ENCODE measurements at places on chromosomes 5 and 9. TPM values are rescaled to one million over a fixed set of nuclear protein-coding genes. Genes with fewer than 3 reads are reported as not detected.
A peak's percentile ranks its signal among the peaks of the same experiment; 100 is the strongest.

The HTR4 gene
- 3.8 TPM for total RNA-seq

The MRPL50 gene
- total RNA-seq, result 12.1 TPM

The OCLN gene
- total RNA-seq, result 152 TPM

The C9 gene
- total RNA-seq, result 1.0 TPM

The MYMK gene
- not detected for total RNA-seq

The PCDHB14 gene
- total RNA-seq, result 9.4 TPM

The PCDHA1 gene
- total RNA-seq, result 0.06 TPM

GRCh38 chr5:92907938-92908606 lies 672.9 kb downstream of the NR2F1-AS1 start:
- DNase-seq, result no peak

GRCh38 chr5:140423609-140424008 lies 22.0 kb downstream of the ANKHD1 start:
- no peak for DNase-seq

- DNase-seq, result no peak
These were observed 501.0 kb downstream of the GADD45G start for GRCh38 chr9:90105773-90106172.

- DNase-seq, result no peak
These were observed 30.7 kb downstream of the CYLC2 start for GRCh38 chr9:103025796-103026195.

DNA sequence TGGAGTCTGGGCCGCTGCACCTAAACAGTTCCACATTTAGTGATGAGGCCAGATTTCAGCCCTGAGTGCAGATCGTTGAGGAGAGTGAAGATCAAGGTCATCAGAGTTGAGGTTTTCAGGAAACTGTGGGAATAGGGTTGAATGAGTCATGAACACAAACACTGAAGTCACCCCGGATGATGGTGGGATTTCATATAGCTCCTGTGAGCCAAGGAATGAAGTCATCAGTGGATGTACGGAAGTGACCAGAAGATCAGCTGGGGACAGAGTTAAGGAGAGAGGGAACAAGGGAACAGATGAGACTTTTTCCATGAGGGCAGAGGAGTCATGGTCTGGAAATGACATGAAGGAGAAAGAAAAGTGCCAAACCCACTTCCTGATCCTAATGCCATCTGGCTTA lies 36.5 kb downstream of the PALM2AKAP2 start:
- DNase-seq, result no peak

GRCh38 chr9:107190061-107190935 lies 92.8 kb upstream of the RAD23B start:
- no peak for DNase-seq

DNA sequence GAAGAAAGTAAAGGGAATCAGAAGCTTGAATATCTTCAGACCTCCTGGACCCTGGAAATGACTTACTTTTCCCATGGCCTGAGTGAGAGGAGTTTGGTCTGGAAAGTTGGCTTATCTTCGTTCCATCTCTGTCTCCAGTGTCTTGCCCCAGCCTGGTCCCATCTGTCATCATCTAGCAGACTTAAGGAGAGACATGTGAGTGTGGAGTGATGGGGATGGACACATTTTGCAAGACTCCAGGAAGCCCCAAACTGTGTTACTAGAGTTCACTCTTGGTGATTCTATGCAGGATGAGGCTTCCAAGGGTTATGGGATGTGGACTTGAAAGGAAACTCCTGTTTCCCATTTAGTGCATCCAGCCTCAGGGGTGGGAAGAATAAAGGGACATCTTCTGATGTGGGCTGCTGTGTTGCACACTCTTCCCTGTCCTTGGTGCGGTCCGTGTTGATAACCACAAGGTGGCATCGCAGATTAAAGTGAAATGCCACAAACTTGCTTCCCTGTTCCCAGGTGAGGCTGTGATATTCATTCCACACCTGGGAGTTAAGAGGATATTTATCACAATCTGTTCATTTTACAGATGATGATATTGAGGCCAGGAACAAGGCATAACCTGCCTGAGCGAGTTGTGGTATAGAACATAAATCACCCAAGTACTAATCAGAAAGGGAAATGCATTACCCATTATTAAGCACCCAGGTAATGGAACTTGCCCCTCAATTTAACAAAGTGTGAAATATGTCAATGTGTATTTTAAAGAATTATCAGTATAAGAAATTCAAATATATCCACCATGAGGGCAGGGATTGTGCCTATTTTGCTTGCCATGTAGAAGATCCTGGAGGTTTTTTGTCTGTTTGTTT lies 269.9 kb upstream of the PAPPA start:
- DNase-seq, result peak; percentile 27

DNA sequence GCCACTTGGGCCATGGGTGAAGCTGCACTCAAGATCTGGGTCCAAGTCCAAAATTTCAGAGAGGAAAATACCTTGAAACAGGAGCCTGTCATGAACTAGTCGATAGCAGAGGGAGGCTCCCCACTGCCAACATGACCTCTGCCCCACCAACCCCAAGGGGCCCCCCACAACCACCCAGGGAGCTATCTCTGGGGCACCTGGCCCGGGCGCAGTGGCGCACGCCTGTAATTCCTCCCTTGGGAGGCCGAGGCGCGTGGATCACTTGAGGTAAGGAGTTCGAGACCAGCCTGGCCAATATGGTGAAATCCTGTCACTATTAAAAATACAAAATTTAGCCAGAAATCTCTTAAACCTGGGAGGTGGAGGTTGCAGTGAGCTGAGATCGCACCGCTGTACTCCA lies 20.1 kb upstream of the HMCN2 start:
- no peak for DNase-seq

GRCh38 chr9:4743131-4743875 lies 2.3 kb upstream of the AK3 start:
- DNase-seq, result no peak

DNA sequence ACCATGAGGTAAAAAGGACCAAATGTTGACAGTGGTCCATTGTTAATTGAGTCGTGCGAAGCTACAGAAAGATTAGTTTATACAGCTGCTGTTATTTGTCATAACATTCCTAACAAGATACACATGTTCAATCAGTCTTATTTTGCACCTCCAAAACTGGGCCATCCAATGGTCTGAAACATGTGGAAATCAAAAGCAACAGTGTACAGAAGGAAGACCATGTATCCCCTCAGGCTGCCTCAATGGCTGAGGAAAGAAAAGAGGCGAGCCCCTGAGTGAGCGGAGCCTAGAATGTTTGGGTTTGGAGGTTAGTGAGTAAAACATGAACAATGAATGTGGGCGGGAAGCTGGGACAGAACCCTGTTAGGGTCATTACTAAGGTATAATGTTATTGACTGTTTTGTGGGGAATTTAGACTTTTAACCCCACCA lies 35.6 kb downstream of the NFIB start:
- DNase-seq, result no peak

DNA sequence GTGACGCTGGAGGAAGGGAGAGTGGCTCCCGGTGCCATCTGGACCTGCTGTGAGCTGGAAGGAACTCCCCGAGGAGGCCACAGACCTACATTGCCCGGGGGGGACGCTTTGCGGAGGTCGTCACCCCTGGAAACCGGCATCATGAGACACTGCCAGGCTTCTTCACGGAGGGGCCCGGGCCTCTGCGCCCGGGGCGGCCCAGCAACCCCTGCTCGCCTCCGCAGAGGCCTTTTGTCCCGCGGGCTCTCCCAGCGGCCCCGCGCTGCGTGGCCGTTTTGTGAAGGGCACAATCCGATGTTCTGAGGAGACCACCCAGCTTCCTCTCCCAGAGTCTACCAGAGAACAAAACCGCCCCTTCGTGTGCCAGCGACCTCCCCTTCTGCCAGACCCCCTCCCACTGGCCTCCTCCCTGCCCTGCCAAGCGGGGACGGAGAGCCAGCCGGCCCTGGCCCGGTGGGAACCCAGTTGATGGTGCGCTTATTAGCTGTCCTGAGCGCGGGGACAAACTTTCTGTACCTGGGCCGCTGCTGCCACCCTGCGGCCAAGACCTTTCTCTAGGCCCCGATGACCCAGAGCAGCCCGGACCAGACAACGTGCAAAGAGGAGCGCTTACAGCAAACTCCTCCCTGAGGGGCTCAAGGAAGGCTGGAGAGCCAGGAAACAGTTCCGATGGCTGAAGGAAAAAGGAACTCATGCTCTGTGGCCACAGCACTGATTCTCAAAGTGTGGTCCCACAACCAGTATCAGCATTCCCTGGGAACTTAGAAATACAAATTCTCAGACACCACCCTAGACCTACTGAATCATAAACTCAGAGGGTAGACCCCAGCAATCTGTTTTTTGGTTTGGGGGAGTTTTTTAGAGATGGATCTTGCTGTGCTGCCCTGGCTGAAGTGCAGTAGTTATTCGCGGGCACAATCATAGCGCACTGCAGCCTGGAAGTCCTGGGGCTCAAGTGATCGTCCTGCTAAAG lies 86.7 kb downstream of the SLC1A3 start:
- DNase-seq, result peak; percentile 71

GRCh38 chr9:4490705-4491625 lies 697 bp downstream of the SLC1A1 start:
- DNase-seq, result no peak

- no peak for DNase-seq
These were observed 55.2 kb downstream of the NFIB start for GRCh38 chr9:14258660-14259239.

- no peak for DNase-seq
These were observed 220.3 kb downstream of the ENC1 start for GRCh38 chr5:74420220-74420619.

DNA sequence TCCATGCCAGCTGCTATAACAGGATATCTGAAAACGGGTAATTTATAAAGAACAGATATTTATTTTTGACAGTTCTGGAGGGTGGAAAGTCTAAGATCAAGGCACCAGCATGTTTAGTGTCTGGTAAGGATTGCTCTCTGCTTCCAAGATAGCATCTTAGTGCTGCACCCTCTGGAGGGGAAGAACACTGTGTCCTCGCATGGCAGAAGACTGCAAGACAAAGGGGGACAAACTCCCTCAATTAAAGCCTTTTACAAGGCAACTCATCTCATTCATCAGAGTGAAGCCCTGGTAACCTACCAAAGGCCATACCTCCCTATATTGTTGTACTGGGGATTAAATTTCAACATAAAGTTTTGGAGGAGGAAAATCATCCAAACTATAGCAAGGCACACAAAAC lies 298.9 kb upstream of the EDIL3 start:
- no peak for DNase-seq

DNA sequence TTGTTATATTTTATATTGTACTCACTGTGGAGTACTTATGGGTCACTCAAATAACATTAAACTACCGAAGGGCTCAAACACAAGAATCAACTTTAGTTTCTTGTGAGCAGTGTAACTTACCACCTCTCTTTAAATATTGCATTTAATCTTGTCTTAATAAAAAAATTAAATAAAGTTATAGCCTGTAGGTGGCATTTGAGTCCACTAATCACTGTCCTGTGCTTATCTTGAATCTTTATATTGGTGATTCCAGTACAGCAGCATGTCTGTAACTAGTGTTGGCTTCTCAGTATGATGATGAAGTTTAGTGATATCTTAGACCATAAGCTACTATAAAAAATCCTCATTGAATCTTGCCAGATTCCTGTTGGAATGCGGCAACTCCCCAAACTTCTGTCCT lies 313.8 kb downstream of the FAM170A start:
- DNase-seq, result no peak

DNA sequence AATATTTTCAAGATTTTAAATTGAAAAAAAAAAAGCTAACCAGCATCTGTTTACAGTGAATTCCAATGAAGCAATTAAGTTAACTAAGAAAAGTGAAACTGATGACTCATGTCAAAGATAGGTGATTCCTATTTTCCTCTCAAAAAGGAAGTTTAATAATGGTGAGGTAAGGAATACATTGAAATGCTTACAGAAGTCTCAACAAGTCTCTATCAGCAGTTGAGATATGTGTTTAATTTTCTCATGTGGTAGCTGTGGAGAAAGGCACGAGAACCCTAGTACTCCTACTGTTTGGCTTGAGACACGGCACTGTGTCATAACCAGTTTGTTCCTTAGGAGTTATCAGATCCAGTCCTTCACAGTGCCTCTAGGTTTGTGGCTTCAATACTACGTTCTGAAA lies 114.5 kb downstream of the SLC25A46 start:
- no peak for DNase-seq

DNA sequence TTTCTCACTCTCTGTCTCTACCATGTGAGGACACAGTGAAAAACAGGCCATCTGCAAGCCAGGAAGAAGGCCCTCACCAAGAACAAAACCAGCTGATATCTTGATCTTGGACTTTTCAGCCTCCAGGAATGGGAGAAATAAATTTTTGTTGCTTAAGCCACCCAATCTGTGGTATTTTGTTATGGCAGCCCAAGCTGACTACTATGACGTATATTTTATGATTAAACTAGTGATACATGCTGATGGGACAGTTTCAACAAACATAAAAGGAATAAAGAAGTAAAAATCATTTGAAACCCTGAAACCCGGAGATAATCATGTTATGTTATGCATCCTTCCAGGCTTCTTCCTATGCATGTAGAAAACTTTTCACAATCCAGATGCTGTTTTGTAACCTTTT lies 71.5 kb upstream of the ERBIN start:
- DNase-seq, result no peak

DNA sequence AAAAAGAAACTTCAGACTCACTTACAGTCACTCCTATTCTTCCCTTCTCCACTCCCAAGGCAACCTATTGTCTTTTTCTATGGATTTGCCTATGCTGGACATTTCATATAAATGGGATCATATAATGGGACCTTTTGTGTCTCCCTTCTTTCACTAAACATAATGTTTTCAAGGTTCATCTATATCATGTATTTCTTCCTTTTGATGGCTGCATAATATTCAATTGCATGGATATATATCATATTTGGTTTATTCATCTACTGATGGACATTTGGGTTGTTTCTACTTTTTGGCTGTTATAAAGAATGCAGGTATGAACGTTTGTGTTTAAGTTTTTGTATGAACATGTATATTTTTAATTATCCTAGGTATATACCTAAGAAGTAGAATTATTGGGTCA lies 30.6 kb downstream of the ANKHD1 start:
- DNase-seq, result no peak

GRCh38 chr5:16842896-16843295 lies 93.2 kb downstream of the MYO10 start:
- DNase-seq, result no peak

- DNase-seq, result no peak
These were observed 308.8 kb downstream of the DOCK8 start for GRCh38 chr9:523444-523843.

DNA sequence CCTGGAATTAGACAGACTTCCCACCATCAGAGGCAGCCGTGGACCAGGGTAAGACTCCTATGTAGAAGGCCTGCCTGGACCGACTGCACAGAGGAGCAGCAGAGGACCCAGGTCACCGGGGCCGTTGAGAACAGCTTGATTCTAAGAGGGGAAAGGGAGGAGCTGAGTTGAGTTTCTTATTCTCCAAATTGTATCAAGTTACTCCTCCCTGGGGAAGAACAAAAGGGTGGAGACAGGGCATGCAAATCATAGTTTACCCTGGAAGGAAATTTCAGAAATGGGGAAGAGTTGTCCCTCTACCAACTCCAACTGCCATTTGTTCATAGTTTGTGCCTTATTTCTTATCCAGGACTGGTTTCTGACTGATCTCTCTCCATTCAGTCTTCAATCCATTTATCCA lies 20.9 kb upstream of the SLC31A2 start:
- no peak for DNase-seq

DNA sequence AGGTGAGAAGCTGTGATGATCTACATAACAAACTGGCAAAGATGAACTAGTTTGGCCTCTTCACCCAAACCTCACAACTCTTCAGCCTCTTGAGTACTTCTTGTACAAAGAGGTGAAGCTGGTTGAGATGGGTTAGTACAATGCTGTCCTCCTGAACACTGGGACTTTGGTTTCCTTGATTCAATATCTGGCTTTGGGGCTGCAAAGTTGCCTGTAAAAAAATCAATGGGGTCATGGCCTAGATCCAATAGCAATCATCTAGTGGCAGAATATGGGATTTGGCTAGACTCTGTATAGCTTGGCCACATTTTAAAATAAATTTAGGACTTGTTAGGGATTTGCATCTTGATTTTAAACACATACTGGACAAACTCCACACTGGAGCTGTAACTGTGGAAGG lies 179.1 kb downstream of the ADAMTS12 start:
- no peak for DNase-seq
